Endodermal cell (in vitro differentiated cells): ENCODE measurements at places on chromosomes 3 and 15.

DNA sequence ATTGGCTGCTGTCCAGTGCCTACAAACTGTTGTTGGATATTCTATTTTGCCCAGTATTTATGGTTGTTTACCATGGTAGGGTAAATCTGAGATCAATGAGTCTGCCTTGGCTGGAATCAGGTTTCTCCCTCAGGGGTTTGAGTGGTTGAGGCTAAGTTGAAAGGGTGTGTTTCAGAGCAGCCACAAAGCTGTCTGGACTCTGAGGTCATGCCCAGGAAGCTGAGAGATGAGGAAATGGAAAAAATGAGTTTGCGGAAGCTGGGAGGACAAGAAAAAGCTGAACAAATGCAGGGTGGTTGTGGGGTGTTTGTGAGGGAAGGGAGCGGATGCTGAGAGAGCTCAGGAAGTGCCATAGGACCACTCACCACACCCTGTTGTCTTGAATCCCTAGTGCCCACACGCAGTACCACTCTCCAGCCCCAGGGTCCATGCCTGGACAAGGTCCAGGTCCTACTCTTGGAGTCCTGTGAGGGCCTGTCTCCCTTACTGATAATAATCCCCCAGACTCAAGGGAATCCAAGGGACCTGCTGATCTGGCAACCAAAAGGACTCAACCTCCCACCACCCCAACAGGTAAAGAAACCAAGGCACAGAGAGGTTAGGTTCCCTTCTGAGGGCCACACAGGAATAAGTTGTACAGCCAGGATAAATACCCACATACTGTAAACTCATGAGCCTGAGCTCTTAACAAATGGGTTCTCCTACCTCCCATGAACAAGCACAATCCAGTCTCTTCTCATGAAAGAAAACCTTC is 81.6 kb downstream of the PPCDC start:
- DNase-seq = no peak

GRCh38 chr3:121913305-121913990 is 19.2 kb downstream of the SLC15A2 start:
- no peak for DNase-seq

DNA sequence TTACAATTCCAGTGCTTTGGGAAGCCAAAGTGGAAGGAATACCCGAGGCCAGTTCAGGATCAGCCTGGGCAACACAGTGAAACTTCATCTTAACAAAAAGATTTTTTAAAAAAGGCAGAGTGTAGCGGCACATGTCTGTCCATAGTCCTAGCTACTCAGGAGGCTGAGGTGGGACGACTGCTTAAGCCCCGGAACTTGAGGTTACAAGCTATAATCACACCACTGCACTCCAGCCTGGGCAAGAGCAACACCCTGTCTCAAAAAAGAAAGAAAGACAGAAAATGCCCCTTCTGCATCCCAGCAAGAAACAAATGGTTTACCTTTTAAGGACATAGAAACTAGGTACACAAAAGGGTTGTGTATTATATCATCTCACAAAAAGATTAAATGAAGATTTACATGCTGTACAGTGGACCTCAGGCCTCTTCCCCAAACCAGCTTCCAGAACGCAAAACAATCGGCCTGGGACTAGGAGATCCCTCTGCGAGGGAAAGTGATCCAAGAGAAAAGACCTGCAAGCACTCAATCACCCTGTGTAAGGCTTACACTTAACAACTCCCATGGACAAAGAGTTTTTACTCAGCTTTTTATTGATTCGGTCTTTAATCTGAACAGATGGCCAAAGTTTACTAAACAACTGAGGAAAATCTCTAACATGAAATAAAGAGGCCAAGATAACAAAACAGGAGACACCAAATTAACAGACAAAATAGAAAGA is 21.2 kb downstream of the TFDP2 start:
- no peak for DNase-seq

GRCh38 chr3:111937871-111938270 is 41.0 kb upstream of the ABHD10 start:
- DNase-seq = no peak

GRCh38 chr15:62612771-62613170 is 429.8 kb upstream of the TPM1 start:
- no peak for DNase-seq

DNA sequence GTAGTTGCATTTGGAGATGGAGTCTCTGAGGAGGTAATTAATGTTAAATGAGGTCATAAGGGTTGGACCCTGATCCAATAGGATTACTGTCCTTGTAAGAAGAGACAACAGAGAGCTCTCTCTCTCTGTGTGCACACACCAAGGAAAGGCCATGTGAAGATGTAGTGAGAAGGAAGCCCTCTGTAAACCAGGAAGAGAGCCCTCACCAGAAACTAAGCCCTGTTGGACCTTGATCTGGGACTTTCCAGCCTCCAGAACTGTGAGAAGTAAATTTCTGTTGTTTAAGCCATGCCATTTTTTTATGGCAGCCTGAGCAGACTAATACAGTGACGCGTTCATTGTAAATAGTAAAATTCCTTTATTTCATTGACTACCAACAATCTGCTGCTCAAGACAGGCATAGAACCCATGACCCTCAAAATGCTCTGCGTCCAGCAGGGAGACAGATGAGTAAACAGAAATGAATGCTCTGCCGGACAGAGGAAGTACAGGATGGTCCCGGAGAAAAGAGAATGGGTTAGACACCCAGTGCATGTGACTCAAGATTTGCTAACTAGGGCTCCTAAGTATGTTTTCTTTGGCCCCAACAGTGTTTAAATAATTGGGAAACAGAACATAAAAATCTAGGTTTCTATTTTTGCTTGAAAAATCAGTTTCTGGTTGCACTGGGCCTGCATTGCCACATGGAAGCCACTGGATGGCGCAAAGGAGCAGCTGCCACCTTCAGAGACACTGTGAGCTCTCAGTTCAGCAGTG is 37.9 kb upstream of the TNFAIP8L3 start:
- peak; percentile 78 for DNase-seq

GRCh38 chr15:30065025-30065801 is 17.5 kb upstream of the GOLGA8J start:
- DNase-seq = no peak

- DNase-seq = peak; percentile 33
Observed at GRCh38 chr15:70023769-70024491, 73.8 kb downstream of the TLE3 start.
